ENCODE measurements at places on chromosomes 7 and 10.
A peak's percentile ranks its signal among the peaks of the same experiment; 100 is the strongest.

GRCh38 chr10:55311848-55312635 lies 511.0 kb upstream of the PCDH15 start:
- no peak for DNase-seq

DNA sequence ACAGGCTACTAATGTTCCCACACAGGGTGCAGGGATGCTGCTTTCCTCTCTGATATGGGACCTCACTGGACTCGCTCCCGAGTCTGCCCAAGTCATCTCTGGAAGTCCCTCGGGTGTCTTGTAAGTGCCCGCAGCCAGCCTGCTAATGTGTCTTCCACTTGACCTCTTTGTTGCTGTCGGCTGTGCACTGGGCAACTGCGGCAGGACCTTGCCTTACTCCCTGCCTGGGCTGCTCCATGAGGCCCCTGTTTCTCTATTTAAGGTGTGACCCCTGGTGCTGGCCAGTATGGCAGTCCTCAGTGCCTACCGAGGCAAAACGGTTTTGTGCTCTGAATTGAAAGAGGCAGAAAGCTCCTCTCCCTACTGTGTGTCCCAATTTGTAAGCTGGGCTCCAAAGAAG lies 88.8 kb upstream of the DUSP5 start:
- DNase-seq = no peak

DNA sequence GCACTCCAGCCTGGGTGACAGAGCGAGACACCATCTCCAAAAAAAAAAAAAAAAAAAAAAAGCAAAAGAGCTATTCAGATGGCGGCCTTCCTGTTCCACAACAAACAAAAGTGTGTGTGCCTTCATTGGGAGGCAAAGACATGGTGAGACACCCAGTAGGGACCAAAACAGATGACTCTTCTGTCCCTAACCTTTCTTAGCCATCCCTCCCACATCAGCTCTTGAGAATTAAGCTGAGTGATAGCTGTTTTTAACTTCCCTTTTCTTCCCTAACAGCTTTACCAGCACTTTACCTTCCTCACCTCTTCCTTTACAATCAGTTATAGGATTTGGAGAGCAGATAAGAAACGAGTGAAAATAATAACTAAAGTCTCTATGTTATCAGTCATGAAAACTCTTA lies 48.2 kb downstream of the ARMH3 start:
- DNase-seq = peak; percentile 55

DNA sequence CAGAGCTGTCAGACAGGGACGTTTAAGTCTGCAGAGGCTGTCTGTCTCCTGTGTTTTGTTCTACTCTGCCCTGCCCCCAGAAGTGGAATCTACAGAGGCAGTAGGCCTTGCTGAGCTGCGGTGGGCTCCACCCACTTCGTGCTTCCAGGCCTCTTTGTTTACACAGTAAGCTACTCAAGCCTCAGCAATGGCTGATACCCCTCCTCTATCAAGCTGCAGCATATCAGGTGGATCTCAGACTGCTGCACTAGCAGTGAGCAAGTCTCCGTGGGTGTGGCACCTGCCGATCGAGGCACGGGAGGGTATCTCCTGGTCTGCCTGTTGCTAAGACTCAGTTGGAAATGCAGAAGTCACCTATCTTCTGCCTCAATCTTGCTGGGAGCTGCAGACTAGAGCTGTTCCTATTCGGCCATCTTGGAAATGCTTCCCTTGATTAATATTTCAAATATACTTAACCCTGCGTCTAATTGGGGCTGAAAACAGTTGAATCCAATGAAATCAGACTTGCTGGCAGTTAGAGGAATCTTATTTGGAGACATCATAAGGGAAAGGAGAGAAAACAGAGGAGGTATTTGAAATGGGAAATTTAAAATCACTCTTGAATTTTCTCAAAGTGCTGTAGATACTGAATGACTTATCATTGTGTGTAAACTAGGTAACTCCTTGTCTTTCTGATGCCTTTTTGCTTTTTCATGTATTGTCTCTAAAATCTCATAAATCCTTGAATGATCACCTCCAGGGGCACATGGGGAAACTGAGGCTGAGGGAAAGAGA lies 13.8 kb upstream of the CYP3A5 start:
- DNase-seq = no peak

DNA sequence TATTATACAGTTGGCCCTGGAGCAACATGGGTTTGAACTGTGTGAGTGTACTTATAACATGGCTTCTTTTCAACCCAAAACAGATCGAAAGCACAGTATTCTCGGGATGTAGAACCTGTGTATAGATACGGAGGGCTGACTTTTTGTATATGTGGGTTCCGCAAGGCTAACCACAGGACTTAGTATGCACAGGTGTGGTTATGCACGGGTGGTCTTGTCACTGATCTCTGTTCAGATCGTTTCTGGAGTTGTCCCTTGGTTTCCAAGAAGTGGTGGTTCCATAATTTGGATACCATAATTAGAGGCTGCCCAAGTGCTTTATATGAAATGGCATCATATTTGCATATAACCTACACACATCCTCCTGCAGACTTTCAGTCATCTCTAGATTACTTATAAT lies 10.9 kb upstream of the BHLHA15 start:
- peak; percentile 63 for DNase-seq

DNA sequence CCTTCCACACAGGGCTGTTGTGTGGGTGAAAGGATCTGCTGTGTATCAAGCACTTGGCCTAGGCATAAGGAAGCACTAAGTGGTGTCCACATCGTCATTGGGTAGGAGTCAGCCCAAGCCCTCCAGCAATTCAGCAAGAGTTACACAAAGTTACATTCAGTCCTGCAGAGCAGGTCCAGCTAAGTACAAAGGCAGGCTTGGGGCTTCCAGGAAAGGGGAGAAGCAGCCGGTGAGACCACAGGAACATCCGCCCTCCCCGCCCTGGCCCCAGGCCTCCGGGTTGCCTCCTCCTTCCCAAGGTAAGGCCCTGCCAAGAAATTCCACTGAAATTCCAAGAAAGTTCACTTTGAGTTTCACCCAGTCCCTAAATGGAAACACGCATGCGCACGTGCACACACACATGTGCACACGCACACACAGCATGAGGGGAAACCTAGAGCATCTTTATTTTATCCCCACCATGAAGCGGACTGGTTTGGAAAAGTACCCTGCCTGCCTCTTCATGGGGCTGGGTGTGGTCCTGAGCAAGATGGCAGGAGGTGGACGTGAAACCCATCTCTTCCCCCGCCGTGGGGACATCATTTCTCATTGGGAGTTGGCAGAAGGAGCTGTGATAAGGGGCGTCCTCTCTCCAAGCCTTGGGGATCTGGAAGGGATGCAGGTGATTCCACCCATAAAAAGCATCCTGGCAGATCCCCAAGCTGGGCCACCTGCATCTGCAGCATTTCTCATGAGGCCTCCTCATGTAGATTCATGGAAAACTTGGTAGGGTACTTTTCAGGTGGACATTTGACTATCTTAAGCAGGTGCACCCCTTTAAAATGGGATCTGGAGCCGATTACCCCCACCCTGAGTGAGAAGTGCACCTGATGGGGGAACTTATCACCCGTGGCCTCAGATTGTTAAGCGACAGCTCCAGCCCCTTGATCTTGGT lies 69.1 kb upstream of the NANOS1 start:
- DNase-seq = no peak

GRCh38 chr10:101834341-101834740 lies 9.3 kb downstream of the KCNIP2 start:
- peak; percentile 23 for DNase-seq
